ENCODE measurements at places on chromosomes 7 and 10.

- no peak for DNase-seq
Observed at GRCh38 chr10:77406764-77407430, 230.7 kb downstream of the KCNMA1 start.

GRCh38 chr10:28930514-28931495, 253.5 kb downstream of the BAMBI start:
- DNase-seq, result no peak

DNA sequence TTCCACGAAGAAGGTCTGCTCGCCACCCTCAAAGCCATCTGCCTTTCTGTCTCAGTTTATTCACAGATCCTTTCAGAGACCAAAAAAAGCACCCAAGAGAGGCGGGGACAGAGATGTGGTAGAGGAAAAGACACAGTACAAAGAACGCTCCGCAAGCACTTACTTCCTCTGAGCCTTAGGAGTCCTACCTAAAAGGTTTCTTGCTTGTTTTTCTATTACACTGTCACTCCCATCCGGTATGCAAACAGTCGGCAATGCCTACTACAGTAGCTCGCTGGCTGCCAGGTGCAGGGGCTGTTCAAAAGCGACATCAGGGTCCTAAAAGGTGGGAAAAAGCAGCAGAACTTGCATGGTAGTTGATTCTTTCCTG, 816 bp downstream of the TECPR1 start:
- peak; percentile 18 for DNase-seq

DNA sequence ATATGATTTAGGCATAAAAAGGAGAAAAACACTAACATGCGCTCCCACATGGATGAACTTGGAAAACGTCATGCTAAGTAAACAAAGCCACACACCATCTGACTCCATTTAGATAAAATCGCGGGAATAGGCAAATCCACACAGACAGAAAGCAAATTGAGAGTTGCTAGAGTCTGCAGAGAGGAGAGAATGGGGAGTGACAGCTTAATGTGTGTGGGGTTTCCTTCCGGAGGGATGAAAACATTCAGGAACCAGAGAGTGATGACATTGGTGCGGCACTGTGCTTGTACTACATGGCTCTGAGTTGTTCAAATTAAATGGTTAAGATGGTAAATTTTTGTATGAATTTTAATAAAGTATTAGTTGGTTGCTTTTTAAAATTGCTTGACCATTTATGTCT, 482.9 kb upstream of the AKR1E2 start:
- no peak for DNase-seq

DNA sequence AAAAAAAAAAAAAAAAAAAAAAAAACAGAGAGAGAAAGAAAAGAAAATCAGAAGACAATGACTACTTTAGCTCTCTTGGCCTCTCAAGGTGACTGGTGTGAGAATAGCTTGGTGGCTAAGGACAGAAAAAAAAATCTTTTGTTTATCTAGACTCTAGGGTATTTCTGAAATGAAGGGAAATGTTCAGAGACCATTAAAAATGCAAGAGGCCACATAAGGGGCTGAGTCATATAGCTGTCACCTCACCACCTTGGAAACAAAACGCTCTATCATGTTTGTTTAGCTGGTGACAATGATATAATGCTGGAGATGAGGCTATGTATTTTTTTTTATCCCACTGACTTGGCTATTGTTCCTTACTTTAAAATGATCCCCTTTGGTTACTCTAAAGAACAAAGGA, 287.0 kb upstream of the CDC14C start:
- DNase-seq, result no peak

DNA sequence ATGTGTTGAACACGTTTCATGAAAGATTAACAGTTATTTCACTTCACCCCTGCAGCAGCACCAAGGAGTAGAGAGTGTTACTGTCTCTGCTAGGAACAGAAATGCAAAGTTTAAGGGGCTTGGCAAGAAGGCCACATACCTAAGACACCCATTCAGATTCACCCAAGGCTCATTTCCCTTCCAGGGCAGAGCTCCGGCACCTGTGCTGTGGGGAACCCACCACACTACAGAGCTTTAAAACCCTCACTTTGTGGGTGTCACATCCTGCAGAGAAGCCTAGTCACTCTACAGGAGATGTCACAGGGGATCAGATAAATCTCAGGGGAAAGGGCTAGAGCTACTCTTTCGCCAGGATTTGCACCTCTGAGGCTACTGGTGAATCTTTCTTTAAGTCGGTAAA, 176.1 kb upstream of the KLF6 start:
- DNase-seq, result no peak

DNA sequence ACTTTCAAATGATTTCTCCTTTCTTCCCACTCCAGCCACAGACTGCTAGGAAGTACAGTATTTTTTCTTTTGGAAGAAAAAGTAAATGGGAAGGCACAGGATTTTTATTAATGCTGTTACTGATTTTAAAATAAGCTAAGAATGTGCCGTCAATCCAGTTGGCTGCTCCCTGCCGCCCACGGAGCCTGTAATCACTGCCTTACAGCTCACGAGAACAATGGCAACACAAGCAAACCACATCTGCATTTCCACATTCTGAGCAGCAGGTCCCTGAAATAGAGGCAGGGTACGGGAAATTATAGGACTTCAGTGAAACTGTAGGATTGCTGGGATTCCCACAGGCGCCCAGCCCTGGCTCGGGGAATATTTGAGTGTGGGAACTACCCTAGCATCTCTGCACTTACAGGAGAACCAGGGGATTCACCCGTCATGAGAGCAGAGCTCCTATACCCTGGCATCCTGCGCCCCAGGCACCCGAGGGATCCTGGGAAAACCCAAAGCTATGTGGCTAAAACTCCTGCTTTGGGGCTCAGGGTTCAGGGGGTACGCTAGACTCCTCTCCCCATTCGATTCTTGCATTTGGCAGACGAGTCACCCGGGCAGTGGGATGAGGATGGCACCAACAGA, 72.9 kb upstream of the TNS3 start:
- DNase-seq, result no peak

DNA sequence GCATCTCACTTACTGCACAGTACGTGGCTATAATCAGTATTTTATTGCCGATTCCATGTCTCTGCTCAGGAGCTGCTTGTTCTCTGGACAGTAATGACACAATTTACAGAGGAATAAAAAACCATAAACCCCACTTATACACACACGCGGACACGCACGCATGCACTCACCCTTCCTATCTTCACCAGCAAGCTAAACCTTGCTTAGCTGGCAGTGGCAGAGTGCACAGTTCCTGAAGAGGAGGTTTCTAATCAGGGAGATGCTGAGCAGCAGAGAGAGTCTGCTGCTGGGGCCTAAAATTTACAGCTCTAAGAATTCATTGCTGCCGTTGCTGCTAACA, 66.3 kb downstream of the SND1 start:
- no peak for DNase-seq

GRCh38 chr10:88271761-88272543, 311.2 kb downstream of the RNLS start:
- DNase-seq, result no peak

DNA sequence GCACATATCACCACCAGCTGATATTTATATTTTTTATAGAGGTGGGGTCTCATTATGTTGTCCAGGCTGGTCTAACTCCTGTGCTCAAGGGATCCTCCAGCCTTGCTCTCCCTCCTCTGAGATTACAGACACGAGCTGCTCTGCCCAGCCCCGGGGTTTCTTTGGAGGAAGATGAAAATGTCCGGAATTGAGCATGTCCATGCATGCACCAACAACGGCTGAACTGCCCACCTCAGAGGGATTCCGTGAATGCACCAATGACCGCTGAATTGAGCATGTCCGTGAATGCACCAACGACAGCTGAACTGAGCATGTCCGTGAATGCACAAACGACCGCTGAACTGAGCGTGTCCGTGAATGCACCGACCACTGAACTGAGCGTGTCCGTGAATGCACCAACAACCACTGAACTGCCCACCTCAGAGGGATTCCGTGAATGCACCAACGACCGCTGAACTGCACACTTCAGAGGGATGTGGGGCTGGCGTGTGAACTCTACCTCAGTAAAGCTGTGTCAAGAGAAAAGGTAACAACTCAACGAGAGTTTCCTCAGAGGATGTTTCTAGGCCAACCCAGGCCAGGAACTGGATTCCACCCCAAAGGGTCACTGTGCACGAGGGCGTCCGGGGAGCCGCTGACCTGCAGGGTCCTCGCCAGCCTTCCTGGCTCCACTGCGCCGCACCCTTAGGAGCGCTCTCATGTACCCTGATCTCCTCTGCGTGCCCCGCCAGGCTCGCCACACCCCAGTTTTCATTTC, 34.9 kb upstream of the INPP5A start:
- no peak for DNase-seq

- DNase-seq, result no peak
Observed at GRCh38 chr10:2611603-2612002, 455.7 kb upstream of the PFKP start.

DNA sequence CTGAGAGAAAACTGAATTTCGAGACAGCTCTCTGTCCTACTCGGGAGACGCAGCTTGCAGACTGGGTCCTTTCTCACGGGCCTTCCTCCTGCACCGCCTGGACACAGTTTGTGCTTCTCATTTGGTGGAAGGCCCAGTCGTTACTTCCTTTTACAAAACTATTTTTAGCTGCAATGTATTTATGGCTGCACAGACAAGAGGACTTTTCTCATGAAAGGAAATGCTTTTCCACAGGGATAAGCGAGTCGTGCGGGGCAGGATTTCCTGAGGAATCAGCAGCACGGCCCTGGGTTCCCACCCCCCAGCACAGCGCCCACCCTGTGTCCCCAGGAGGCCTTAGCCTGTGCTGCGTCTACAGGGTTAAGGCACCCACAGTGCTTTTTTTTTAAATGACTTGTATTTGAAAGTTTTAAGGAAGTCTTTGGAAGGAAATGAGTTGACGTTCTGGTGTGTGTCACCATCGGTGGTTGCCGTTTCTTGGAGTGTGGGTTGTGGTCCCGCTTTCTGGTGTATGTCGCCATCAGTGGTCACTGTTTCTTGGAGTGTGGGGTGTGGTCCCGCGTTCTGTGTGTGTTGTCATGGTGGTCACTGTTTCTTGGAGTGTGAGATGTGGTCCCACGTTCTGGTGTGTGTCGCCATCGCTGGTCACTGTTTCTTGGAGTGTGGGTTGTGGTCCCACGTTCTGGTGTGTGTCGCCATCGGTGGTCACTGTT, 50.9 kb downstream of the INPP5A start:
- DNase-seq, result no peak

DNA sequence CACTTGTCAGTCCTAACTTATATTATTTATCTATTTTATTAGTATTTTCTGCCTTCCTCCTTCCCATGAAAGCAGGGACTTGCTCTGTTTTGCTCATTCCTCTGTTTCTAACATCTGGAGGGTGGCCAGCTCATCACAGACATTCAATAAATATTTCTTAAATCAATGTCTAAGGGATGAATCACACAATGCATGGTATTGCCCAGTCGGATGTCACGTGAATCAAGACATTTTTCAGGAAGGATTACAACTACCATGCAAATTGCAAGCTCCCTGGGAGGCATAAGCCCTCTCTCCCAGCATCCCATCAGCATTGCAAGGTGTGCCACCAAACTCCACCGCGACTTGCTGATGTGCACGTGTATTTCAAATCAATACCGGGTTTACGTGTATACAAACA, 146.6 kb upstream of the RNF32 start:
- no peak for DNase-seq

DNA sequence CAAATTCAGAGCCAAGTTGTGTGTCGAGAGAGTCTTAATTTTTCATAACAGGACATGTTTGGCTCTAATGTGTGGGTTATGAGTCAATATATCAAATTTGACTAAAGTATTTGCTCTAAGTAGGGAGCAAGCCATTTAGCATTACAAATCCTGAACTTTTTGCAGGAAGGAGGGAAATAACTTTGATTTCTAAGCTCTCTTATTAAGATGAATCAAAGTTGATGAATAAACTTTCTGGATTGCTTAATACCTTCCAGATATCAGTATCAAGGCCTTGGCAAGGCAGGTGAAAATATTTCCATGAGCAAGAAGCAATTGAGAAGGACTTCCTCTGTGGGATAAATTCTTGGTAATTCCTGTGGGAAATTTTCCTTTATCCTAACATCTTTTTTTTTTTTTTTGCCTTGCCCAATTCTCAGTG, 258.8 kb downstream of the AHR start:
- DNase-seq, result no peak

DNA sequence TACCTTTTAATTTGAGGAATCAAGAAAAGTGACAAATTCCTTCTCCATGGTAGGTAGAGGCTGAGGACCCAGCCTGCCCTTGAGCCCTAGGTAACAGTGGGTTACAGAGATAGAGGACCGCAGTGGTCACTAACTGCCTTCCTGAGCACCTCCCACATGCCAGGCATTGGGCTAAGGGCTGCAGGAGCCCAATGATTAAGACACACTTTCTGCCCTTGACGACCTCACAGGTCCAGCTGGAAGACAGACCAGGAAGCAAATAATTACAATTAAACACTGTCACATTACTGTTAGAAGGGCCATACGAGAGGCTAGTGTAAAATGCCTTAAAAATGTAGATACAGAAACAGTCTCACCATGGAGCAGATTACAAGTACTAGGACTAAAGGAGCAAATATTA, 156.8 kb upstream of the NFE2L3 start:
- DNase-seq, result no peak

GRCh38 chr10:44416021-44416771, 31.3 kb upstream of the CXCL12 start:
- no peak for DNase-seq

GRCh38 chr10:1540144-1540543, 197.2 kb downstream of the ADARB2 start:
- no peak for DNase-seq

GRCh38 chr7:6709808-6710207, 3.1 kb upstream of the ZNF12 start:
- no peak for DNase-seq

DNA sequence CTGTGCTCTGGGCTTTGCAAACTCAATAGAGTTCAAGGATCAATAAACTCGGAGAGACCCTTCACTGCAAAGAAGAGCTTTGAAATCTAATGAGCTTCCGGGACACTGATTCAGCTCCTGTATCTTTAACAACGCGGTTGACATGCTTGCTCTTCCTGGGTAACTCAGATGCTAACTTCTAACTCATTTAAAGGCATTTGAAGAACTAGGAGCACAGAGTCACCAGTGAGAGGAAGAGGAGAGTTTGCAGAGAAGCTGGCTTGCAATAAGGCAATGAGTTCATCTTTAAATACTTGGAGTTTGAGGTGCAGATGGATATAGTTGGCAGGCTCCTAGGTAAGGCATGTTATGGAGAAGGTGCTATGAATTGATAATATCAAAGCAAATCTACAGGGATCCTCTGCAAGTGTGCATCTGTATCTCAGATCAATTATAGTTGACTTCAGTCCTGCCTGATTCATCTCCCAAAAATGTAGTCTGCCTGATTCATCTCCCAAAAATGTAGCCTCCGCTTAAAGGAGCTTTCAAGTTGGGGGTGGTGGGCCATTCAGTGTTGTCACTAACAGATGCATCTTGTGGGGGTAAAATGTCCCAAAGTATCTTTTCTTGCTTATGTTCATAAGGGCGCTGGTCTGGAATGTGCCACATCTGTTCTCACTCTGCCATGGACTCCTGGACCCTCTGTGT, 182.5 kb upstream of the PRSS58 start:
- no peak for DNase-seq

DNA sequence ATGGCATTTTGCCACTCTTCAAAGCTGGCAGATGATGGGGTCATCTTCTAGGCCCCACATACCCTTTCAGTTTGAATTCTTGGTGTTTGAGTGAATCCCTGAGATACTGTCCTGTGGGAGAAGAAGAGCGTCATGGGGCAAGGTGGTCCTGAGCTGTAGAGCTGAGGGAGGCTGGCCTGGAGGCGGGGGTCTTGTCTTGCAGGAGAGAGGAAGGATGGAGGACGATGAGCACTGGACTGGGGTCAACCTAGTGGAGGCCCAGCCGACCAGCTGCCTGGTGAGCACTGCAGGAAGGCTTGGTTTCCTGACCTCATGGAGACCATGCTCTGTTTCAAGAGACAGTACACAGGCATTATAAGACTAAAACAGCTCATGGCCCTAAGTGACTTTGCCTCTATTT, 114.6 kb downstream of the TACC2 start:
- DNase-seq, result no peak

All from activated T-cell treated with anti-CD3 and anti-CD28 coated beads for 24 hours (primary cell).